ENCODE measurements at places on chromosomes 1 and 21.

DNA sequence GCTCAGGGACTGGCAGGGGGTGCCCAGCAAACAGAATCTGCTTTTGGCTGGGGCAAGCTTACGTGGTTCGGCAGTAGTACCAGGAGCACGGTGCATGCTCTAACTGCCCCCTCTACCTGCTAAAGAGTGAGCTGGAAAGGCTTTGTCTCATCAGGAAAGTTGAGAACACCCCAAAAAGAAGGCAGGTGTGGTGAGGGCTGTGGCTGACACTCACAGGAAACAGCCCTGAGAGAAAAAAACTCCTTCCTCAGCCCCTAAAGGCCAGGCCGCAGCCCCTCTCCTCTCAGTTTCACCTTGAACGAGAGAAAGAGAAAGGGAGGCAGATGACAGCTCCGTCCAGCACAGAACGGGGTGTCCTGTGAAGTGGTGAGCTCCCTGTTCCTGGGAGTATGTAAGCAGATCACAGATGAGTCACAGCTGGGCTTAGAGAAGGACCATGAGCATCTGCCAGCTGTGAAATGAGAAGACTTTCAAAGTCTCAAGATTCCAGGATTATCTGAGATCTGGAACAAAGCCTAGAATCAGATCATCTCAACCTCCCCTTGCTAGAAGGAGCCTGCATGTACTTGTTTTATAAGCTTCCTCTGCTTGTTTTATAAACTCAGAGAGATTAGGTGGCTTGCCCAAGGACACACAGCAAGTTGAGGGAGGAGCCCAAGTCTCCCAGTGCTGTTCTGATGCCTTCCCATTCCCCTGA is 13.4 kb downstream of the LAPTM5 start:
- H3K27me3 ChIP-seq: no peaks in the 10 kb centered on the region
- no peak for DNase-seq
- H3K36me3 ChIP-seq: no peaks in the 10 kb centered on the region
- H3K4me3 ChIP-seq: no peak overlapping the region

DNA sequence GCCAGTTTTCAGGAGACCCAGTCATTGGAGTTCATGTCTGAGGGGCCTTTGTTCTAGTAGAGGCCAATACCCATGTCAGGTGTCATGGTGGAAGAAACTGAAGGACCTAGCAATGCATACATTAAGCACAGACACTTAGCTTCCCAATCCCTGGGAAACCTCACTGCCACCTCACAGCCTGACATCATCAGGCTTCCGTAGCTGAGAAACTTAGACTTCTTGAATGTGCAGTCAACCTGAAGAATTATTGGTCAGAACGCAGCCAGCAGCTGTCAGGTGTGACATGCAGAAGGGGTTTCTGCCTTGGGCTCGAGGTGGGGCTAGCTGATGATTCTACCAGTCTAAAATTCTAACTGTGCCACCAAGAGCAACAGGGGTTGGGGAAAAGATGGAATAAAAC is 1.9 kb upstream of the ITPKB start:
- no peaks in the 10 kb centered on the region for H3K36me3 ChIP-seq
- H3K4me1 ChIP-seq: no peaks in the 10 kb centered on the region
- no peaks in the 10 kb centered on the region for H3K27me3 ChIP-seq
- no peak overlapping the region for H3K27ac ChIP-seq
- DNase-seq: no peak
- no peak overlapping the region for H3K4me3 ChIP-seq

GRCh38 chr1:239428120-239428710 is 41.8 kb downstream of the CHRM3 start:
- H3K36me3 ChIP-seq: no peaks in the 10 kb centered on the region
- no peak for DNase-seq
- H3K4me3 ChIP-seq: no peak overlapping the region
- H3K4me1 ChIP-seq: no peaks in the 10 kb centered on the region
- H3K27me3 ChIP-seq: no peaks in the 10 kb centered on the region

DNA sequence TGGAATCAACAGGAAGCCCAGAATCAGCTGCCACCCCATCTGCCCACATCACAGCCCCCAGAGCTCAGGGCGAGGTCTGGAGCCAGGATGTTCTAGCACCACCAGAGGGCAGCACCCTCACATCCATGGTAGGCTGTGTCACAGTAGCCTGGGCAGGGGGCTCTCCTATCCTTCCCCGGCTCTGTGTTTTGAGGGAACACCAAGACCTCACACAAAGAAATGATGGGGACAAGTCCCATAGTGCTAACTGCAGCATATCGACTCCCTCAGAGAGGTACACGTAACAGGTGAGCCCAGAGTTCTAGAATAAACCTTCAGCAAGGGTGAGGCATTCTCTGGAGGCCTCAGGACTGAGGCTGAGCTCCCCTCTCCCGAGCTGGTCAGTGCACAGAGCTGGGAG is 2.3 kb upstream of the KCNC4 start:
- peak; percentile 75 for DNase-seq
- no peaks in the 10 kb centered on the region for H3K36me3 ChIP-seq
- no peak overlapping the region for H3K4me3 ChIP-seq
- H3K4me1 ChIP-seq: peaks cover 33% of the 10 kb centered on the region

DNA sequence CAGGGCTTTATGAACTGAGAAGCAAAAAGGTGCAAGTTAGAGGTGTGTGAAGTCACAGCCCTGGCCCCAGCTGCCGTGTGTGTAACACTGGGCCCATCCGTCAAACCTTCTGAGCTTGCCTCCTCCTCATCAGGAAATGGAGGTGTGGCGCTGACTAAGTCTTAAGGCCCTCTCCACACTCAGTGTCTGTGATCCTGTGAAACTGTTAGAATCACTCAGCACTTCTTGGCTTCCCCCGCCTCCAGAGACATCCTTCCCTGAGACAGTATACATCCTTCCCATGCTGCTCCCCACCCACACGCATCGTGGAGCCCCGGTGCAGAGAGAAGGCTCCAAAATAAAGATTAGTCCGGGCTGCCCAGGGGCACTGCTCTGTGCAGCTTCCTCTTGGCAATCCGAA is 33.3 kb downstream of the LRP8 start:
- DNase-seq: no peak
- H3K4me1 ChIP-seq: no peaks in the 10 kb centered on the region
- no peaks in the 10 kb centered on the region for H3K27me3 ChIP-seq
- H3K36me3 ChIP-seq: no peaks in the 10 kb centered on the region
- no peak overlapping the region for H3K4me3 ChIP-seq

- no peaks in the 10 kb centered on the region for H3K4me1 ChIP-seq
- H3K36me3 ChIP-seq: peaks cover 29% of the 10 kb centered on the region
- H3K27ac ChIP-seq: no peak overlapping the region
- DNase-seq: no peak
- H3K27me3 ChIP-seq: no peaks in the 10 kb centered on the region
These were observed 18.2 kb downstream of the DNAJC11 start for GRCh38 chr1:6683434-6683833.

DNA sequence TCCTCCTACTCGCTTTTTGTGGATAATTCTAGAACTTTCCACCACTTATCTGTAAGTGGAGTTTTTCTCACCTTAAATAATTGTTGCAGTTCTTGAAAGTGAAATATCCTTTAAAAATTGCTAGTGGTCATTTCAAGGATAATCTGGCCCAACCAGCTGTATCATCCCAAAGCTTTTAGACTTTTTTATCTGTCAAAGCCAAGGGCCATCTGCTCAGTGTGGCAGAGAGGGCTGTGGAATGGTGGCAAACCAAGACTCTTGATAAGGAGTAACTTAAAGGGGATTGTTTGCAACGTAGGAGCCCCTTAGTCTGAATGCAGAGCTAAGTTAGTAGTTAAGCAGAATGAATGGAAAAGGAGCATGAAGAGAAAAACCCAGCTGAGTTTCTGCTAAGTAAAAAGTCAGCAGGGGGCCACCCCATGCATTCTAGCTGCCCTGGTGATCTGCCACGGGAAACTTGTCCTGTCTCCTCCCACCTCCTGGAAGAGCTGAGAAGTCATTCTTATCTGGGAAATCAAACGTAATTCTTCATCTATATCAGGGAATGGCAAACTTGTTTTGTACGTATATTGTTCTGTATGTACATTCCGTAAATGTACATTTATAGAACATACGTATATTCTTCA is 169.3 kb downstream of the PRDM2 start:
- no peak overlapping the region for H3K27ac ChIP-seq
- no peaks in the 10 kb centered on the region for H3K36me3 ChIP-seq
- H3K4me3 ChIP-seq: no peak overlapping the region
- no peaks in the 10 kb centered on the region for H3K4me1 ChIP-seq
- no peaks in the 10 kb centered on the region for H3K27me3 ChIP-seq

- DNase-seq: no peak
- H3K27ac ChIP-seq: no peak overlapping the region
- no peak overlapping the region for H3K4me3 ChIP-seq
These were observed 72.8 kb downstream of the SIPA1L2 start for GRCh38 chr1:232557096-232557495.

DNA sequence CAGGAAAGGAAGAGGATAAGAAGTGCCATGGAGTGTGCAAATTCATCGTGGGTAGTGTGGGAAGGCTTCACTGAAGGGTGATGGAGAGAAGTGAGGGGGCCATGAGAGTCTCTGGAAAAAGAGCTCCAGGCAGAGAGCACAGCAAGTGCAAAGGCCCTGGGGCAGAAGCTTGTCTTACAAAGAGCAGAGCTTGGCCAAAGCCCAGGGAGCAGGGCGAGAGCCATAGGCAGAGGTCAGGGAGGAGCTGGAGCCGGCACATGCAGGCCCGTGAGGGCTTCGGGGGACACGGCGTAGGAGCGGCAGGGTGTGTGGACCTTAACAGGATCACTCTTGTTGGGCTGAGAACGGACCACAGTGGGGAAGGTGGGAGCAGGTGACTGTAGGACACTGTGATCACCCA is 83.7 kb upstream of the EDN2 start:
- H3K27me3 ChIP-seq: no peaks in the 10 kb centered on the region
- no peak for DNase-seq
- no peaks in the 10 kb centered on the region for H3K36me3 ChIP-seq
- no peak overlapping the region for H3K27ac ChIP-seq
- H3K4me1 ChIP-seq: no peaks in the 10 kb centered on the region
